ENCODE measurements at places on chromosomes 5 and 9.

- DNase-seq: no peak
Measured at GRCh38 chr9:94160594-94161501, 76.6 kb downstream of the PTPDC1 start.

- DNase-seq: peak; percentile 58
Measured at GRCh38 chr9:137305060-137305797, 3.2 kb upstream of the NRARP start.

DNA sequence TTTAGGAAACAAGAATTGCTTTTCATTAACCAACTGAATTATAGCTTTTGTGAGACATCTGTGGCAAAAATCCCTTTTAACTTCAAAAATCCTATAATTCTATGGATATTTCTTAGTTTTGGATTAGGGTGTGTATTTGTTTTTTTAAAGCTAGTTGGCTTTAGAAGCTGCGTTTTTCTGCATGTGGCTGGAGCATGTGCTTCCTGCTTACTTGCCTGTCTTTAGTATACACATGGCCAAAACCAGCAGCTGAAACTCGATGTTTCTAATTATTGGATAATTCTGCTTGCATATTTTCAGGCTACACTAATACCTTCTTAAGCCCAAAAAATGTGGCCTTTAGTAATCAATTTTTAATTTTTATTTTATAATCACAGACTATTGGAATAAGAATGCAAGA, 8.9 kb downstream of the RECK start:
- DNase-seq: no peak

DNA sequence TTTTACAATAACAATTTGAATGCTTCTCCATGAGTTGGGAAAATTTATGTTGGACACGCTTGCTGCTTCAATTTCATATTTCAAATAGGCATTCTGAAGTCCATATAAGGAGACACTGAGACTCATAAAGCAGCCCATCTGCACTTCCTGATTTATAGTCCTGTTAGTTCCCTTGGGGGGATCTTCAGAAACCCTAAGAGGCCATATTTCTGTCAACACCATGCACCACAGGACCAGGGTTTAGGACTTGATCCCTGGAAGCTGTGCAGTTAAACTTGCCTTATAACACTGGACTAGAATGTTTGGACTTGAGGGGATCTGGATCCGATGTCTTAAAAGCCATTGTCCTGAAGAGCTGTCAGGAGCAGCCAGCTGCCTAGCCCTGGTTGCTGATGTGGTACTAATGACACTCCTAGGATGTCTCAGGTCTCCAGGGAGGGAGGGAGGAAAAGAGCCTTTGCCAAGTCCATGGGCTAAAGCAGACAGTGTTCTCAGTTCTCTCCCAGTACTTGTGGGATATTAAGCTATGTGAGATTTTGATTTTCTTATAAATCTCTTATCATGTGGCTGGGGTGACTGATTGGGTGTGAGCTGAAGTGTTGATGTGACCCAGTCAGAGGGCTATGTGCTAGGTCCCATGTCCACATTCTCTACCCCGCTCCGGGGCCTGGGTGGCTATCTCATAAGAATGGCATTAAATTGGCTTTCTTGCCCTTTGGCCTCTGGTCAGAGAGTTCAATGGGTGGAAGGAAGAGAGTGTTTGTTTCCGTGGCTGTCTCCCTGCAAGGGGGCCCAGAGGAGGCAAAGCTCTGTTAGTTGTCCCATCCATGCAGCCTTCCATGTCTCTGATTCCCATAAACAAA, 399.8 kb downstream of the OSTF1 start:
- DNase-seq: no peak

DNA sequence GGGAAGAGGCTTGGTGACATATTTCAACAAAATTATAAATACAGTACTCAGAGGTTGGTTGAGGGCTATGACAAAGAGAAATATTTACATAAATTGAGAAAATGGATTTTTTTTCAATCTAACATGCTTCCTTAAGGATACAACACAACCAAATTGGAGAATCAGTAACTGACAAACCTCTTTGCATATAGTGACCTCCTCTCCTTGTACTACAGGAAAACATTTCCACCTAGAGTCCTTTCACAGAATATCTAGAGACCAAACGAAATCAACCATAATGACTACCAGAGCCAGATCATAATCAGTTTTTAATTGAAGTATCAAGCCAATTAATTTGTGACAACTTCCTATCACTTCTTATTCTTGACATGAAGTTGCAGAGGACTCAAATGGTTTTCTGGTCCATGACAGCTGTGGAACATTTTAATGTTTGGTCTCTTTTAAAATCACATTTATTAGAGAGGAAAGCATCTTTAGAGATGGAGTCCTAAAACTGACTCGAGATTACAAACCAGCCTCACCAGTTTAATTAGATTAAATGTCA, 1636.5 kb upstream of the C9orf72 start:
- DNase-seq: no peak

DNA sequence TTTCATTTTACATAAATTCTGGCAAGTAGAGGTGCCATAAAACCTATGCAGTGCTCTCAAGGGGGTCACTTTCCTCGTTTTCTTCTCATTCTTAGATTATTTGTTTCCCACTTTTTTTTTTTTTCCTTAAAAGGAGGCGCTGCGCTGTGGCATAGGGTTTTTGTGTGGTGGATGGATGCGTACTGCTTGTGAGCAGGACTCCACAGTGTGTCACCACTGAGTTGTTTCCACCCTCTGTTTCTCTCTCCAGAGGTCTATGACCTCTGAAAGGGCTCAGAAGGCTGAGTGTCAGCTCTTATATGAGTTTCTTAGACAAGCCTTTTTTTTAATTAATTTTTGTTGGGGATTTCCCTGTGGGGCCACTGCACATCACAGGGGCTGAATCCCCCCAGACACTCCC, 13.6 kb upstream of the CLTB start:
- DNase-seq: no peak

DNA sequence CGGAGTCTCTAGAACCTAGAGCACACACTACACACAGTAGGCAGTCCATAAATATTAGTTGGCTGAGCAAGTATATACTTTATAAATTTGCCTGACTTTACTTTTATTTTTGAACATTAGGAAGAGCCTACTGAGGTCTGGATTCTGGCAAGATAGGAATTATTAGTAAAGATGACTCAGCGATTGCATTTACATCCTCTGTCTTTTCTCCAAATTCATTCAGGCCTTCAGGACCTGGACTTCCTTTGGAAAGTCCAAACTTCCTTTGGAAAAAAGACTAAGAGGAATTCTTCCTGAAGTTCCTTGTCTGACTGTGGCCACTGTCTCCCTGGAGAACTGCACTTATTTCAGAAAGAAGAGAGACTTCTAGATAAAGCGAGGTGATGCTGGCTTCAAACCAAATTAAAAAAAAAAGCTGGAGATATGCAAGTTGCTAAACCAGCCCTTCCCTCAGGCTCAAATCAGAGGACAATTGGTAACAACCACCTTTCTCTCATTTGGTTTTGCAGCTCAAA, 251.3 kb downstream of the GAS1 start:
- no peak for DNase-seq

All from CD4-positive, alpha-beta T cell treated with Interleukin-10 for 1 hour (primary cell).